ENCODE measurements at places on chromosomes 13 and 19. TPM values are rescaled to one million over a fixed set of nuclear protein-coding genes. Genes with fewer than 3 reads are reported as not detected.

- DNase-seq: no peak
Observed at GRCh38 chr13:46374710-46375109, 12.3 kb downstream of the RUBCNL start.

Gene ZNF536
- total RNA-seq: not detected

DNA sequence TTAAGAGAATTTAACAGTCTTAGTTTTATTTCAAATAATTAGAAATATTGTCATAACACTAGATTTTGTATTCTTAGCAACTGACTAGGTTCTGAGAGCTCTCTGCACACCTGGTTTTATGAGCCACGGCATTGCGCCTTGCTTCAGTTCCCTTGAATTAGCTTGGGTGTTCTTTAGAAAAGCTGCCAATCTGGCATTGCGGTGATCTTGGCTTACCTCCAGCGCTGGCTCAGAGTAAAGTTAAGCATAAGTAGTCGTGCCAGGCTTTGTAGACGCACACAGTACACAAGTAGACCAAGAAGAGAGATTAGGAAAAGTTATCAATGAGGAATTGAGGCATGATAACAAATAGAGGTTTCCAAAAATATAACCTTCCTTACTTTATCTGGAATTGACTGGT lies 45.7 kb downstream of the TPP2 start:
- peak; percentile 87 for DNase-seq

Gene APOE
- total RNA-seq: 8,780 TPM

Gene SLC6A16
- total RNA-seq: 4.6 TPM

Gene SMAD9
- total RNA-seq: 1.2 TPM

Gene CGB1
- total RNA-seq: not detected

DNA sequence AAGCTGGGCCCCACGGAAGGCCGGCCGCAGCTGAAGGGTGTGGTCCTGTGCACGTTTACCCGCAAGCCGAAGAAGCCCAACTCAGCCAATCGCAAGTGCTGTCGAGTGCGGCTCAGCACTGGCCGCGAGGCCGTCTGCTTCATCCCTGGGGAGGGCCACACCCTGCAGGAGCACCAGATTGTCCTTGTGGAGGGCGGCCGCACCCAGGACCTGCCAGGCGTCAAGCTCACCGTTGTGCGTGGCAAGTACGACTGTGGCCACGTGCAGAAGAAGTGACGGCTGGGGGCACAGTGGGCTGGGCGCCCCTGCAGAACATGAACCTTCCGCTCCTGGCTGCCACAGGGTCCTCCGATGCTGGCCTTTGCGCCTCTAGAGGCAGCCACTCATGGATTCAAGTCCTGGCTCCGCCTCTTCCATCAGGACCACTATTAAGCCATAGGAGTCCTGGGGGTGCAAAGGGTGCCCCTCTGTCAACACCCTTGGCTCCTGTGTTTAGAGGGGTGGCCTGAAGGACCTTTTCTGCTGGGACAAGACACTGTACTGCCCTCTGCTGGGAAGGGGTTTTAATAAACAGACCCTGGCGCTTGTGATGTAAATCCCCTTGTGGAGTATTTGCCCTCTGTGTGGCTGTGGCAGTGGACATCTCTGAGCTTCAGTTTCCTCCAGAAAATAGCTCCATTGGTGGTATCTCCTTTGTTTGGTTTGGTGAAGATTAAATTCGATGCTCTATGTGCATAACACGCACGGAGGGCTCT lies 1.9 kb downstream of the MRPS12 start:
- DNase-seq: peak; percentile 42

- no peak for DNase-seq
Observed at GRCh38 chr13:31267126-31267784, 67.5 kb downstream of the B3GLCT start.

Gene POGLUT2
- 7.7 TPM for total RNA-seq

Gene KCNN4
- total RNA-seq: 0.27 TPM

DNA sequence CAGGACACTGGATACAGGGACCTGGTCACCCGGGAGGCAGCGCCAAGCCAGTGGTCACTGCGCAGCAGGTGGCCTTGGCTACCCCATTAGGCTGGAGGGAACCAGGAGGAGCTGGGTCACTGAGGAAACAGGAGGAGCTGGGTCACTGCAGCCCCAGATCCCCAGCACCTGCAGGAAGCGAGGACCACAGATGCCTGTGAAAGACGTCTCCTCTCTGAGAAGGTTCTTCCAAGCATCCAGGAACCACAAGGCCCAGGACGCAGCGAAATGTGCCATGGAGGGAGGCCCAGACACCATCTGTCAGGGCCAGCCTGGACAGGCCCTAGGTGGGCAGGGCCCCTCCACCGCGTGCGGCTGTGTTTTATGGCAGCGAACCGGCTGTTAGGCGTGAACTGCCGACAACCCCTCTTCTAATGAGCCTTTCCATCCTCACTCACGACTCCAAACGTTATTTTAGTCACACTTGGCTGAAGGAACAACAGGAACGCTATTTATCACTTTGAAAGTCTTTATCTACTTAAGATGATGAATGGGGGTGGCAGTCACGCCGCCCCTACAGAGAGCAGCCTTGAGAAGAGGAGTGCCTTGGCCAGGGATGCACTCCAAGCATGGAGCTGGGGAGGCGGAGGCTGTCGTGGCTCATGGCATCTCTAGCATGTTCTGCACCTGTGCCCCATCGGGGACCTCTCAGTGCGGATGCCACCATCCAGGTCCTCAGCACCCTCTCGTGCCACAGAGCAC lies 53.3 kb downstream of the CEBPG start:
- peak; percentile 10 for DNase-seq

Gene STARD13
- 13.9 TPM for total RNA-seq

- DNase-seq: no peak
Observed at GRCh38 chr13:102954350-102954749, 108.5 kb downstream of the ERCC5 start.

- peak; percentile 90 for DNase-seq
Observed at GRCh38 chr19:33405553-33406461, 32.3 kb downstream of the CEBPG start.

DNA sequence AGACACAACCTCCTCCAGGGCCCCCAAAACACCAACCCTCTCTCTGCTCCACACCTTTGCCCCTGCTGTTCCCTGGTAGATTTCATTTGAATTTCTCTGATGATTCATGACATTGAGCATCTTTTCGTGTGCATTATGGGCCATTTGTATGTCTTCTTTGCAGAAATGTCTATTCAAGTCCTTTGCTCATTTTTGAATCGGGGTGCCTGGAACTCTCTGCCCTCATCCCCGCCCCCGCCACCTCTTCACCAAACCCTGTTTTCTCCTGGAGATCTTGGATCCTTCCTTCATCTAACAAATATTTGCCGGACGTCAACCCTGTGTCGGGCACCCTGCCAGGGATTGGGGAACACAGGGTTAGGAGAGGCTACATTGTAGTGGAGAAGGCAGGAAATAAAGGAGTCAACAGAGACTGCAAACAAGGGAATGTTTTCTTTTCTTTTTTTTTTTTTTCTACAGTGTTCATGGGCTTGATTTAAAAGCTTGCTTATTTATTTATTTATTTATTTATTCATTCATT lies 25.5 kb upstream of the SLC1A5 start:
- peak; percentile 85 for DNase-seq

DNA sequence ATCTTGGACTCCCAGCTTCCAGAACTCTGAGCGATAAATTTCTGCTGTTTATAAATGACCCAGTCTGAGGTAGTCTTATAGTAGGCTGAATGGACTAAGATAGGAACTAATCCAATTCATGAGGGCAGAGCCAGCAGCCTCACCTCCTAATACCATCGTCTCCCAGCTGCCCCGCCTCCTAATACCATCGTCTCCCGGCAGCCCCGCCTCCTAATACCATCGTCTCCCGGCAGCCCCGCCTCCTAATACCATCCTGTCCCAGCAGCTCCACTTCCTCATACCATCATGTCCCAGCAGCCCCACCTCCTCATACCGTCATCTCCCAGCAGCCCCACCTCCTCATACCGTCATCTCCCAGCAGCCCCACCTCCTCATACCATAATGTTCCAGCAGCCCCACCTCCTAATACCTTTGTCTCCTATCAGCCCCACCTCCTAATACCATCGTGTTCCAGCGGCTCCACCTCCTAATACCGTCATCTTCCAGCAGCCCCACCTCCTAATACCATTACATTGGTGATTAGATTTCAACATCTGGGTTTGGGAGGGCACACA lies 2.4 kb upstream of the ARGLU1 start:
- DNase-seq: peak; percentile 78

Gene ADGRE3
- total RNA-seq: 0.16 TPM

DNA sequence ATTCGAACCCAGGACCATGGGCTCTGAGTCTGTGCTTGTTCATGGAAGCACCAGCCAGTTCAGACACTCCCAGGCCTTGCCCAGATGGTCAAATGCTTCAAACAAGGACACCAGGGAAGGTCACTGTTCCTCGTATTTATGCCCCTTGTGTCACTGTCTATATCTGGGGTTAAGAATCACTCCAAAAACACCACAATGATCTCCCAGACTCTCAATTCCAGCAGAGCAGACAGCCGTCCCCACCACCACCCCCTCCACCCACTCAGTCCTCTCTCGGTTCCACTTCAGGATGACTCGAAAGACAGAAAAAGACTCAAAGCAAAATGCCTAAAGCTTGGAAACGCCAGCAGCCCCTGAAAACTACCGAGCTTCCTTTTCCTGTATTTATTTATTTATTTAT lies 79.0 kb downstream of the INSR start:
- DNase-seq: no peak

Gene BCL3
- 29.9 TPM for total RNA-seq

DNA sequence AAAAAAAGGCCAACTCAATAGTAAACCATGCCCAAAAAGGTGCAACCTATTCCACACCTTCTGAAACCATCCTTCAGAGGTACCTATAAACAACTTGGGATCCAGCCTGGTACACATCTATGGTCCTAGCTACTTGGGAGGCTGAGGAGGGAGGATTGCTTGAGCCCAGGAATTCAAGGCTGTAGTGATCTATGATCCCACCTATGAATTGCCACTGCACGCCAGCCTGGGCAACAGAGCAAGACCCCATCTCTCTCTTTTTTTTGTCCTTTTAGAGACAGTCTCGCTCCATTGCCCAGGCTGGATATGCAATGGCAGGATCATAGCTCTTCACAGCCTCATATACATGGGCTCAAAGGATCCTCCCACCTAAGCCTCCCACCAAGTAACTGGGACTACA lies 26.0 kb downstream of the ZSWIM4 start:
- no peak for DNase-seq

Gene SIGLEC11
- total RNA-seq: 3.0 TPM

DNA sequence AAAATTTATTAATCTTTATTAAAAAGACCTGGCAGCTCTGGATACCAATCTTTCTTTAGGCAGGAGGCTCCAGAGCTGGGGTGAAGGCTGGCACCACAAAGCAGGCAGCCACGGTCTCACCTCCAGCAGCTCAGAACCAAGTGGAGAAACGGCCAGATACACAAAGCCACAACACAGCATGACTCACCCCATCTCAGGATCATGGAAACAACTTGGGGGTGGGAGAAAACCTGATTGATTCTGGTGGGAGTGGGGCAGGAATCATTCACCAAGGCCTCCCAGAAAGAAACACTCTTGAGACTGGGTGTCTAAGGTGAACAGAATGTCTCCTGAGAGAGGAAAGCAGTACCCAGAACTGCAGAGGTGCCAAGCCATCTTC lies 64.2 kb downstream of the CRYL1 start:
- DNase-seq: no peak

DNA sequence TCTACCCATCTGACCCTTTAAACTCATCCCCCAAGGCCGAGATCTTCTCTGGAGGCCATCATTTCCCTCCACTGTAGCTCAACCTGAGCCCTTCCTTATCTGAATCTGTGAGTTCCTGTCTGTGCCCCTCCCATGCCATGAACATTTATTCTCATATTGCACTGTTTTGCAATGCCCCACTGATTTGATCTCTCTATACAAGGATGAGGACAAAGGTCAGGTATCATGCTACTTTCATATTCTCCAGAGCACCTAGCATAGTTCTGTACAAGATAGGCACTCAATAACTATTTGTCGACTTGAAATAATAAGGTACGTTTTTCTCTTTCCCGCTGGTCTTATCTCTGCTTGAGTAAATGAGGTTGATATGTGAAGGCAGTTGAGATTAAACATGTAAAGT lies 135.5 kb downstream of the KLF5 start:
- no peak for DNase-seq

GRCh38 chr13:73842184-73842583 lies 292.0 kb downstream of the KLF12 start:
- no peak for DNase-seq

Gene GRWD1
- total RNA-seq: 31.0 TPM

- DNase-seq: no peak
Observed at GRCh38 chr19:10285393-10285792, 1.4 kb upstream of the ICAM4 start.

DNA sequence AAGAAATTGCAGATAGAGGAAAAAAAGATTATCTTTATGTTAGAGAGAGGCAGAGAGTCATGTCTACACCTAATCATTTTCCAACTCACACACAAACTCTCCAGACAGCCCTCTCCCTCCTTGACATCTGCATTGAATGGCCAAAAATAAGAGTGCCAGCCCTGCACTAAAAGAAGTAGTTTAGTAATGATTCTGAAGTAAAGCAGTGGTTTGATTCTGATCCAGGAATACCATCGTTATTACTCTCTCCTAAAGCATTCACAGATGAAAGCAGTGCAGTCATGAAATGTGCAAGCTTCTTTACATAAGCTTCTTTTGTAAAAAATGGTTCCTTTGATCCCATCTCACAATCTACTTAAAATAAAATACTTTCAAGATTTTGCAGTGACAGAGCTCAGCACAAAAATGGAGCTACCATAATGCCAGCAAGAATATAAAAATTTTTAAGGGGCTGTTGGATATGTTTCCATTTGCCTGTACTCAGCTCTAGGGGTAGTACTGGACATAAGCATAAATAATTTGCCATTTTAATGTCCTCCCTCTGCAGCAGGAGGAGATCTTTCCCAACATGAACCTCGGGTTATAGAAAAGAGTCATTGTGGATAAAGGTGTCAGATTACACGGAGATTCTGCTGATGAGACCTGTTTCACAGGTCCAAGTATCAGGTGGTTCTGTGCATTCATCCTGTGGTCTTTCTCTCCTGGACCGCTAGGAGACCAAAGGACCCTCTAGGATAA lies 406.3 kb downstream of the DCT start:
- DNase-seq: no peak

DNA sequence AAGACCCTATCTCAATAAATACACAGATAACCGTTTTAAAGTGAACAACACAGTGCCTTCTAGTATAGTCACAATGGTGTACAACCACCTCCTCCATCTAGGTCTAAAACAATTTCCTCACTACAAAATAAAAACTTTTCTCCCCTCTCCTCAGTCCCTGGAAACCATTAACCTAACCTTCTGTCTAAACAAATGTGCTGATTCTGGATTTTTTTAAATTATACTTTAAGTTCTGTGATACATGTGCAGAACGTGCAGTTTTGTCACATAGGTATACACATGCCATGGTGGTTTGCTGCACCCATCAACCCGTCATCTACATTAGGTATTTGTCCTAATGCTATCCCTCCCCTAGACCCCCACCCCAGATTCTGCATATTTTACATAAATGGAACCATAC lies 9.8 kb upstream of the ZBTB45 start:
- no peak for DNase-seq

Gene NCR1
- total RNA-seq: 0.58 TPM

Gene ZNF534
- not detected for total RNA-seq

- DNase-seq: no peak
Observed at GRCh38 chr13:67515895-67516294, 285.8 kb upstream of the PCDH9 start.

- no peak for DNase-seq
Observed at GRCh38 chr13:35354882-35355281, 121.6 kb downstream of the MAB21L1 start.

Gene HIF3A
- 8.0 TPM for total RNA-seq

All from right lobe of liver (tissue), 6 donors.